ENCODE measurements at places on chromosomes 5 and 9.
A peak's percentile ranks its signal among the peaks of the same experiment; 100 is the strongest.

- DNase-seq = no peak
Measured at GRCh38 chr5:126400621-126401251, 22.5 kb upstream of the GRAMD2B start.

- peak; percentile 34 for DNase-seq
Measured at GRCh38 chr5:132751444-132751843, 4.2 kb downstream of the CCNI2 start.

GRCh38 chr9:14214065-14214684, 99.8 kb downstream of the NFIB start:
- no peak for DNase-seq

- no peak for DNase-seq
Measured at GRCh38 chr5:116444373-116445295, 130.0 kb downstream of the SEMA6A start.

- DNase-seq = no peak
Measured at GRCh38 chr9:18067548-18068120, 406.3 kb upstream of the ADAMTSL1 start.

- no peak for DNase-seq
Measured at GRCh38 chr9:69379270-69379982, 54.4 kb downstream of the ENTREP1 start.

DNA sequence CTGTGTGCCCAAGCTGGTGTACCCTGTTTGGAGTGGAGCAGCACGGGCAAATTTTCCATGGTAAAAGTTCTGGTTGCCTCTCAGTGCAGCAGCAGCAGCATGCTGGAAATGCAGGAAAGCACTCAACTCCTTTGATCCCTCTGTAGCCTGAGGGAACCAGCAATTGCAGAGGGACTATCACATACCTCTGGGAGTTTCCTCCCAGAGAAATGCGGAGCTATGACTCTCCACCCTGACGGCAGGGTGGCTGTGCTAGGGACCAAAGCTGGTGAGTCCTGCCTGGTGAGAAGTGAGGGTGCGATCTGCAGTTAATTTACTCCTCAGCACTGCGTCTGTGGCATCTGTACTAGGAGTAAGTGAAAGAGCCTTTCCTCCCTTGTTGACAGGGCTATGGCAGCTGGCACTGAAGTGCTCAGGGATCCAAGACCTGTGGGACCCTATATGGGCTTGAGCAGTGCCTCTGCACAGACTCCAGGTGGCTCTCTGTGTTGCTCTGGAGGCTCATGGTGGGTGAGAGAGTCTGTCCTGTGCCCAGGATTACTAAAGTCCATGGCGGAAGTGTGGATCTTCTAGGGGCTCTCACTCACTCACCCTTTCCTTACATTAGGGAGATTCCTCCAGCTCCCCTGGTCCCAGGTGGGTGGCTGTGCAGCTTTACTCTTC, 601.2 kb upstream of the TYRP1 start:
- DNase-seq = no peak

GRCh38 chr9:16552252-16552651, 318.2 kb downstream of the BNC2 start:
- DNase-seq = no peak
